ENCODE measurements at places on chromosomes 2 and 18.

- no peak for DNase-seq
Observed at GRCh38 chr18:52077251-52077983, 262.6 kb upstream of the DCC start.

- DNase-seq, result no peak
Observed at GRCh38 chr2:75311521-75311920, 112.2 kb upstream of the TACR1 start.

- no peak for DNase-seq
Observed at GRCh38 chr18:5556310-5556974, 12.6 kb upstream of the EPB41L3 start.

GRCh38 chr2:71600555-71600954 lies 147.2 kb downstream of the DYSF start:
- DNase-seq, result no peak
